ENCODE measurements at places on chromosomes 6 and 20.

- no peak for DNase-seq
Observed at GRCh38 chr6:5205877-5206850, 54.6 kb downstream of the LYRM4 start.

GRCh38 chr20:19738951-19739350 is 19.1 kb upstream of the RIN2 start:
- peak; percentile 53 for DNase-seq

GRCh38 chr6:6002005-6002847 is 4.5 kb downstream of the NRN1 start:
- no peak for DNase-seq

DNA sequence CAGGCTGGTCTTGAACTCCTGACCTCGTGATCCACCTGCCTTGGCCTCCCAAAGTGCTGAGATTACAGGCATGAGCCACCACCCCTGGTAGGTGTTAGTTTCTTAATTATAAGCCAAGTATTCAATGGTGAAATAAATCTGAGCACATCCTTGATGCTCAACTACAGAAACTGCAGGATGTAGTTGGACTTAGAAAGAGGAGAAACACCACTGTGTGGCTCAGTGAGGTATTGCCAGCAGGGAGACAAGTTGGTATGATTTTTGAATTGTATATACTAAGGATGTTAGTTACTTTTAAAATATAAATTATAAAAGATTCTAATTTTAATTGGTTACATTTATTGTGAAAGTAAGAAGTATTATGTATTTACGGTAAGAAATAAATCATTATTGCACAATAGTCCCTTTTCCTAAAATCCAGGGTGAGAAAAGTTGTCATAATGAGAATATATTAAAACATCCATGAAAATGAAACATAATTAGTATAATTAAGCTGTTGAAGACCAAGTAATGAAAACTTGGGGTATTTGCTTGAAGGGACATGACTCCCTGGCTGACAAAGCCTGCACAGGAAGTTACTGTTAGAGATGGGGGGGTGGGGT is 17.6 kb downstream of the SLC18B1 start:
- no peak for DNase-seq

DNA sequence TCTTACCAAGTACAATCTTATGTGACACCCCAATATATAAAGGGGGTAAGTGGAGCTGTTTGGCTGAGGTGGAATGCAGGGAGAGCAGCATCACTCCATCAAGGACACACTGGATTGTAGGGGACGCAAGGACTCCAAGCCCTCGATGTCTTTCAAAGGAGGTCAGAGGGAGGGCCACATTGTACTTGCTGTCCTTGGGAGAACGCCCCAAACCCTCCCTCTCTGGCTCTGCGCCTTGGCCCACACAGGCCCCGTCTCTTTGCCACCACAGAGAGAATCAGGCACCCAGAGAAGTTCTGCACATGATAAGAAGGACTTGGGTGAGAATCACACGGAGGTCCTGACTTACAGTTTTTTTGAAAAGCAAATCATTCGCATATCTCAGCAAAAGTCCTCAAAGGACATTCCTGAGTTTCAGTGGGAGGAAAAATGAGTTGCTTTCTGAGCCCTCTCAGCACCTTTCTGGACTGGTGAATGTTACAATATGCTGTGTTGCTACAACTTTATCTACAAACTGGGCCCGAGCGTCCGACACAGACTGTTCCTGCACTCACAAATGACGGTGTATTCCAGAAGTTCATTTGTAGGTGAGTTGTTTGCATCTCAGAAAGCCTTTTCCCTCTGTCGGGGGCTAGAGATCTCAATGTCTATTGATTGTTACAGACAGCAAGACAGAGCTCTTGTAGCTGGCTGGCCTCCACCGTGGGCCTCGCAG is 92.5 kb upstream of the AKAP12 start:
- no peak for DNase-seq

DNA sequence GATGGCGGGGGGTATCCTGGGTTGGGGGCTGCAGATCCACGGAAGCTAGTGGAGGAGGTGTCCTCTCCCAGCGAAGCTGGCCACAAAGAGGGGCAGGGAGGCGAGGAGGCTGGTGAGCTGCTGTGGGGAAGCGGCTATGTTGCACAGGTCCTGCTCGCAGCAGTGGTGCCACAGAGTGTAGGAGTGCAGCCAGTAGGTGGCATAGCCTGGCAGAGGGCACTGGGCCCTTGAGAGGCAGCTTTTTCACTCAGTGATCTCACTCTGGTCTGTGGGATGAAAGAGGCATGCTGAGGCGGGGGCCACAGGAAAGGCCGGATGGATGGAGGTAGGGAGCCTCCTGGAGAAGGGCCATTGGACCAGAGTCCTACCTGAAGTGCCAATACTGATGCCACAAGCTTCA is 2.9 kb upstream of the LY6G6D start:
- DNase-seq = peak; percentile 74

GRCh38 chr6:54428431-54428830 is 120.2 kb downstream of the TINAG start:
- DNase-seq = no peak

GRCh38 chr6:21937466-21937865 is 343.9 kb downstream of the SOX4 start:
- no peak for DNase-seq

GRCh38 chr20:11995805-11996567 is 78.3 kb downstream of the BTBD3 start:
- peak; percentile 39 for DNase-seq

DNA sequence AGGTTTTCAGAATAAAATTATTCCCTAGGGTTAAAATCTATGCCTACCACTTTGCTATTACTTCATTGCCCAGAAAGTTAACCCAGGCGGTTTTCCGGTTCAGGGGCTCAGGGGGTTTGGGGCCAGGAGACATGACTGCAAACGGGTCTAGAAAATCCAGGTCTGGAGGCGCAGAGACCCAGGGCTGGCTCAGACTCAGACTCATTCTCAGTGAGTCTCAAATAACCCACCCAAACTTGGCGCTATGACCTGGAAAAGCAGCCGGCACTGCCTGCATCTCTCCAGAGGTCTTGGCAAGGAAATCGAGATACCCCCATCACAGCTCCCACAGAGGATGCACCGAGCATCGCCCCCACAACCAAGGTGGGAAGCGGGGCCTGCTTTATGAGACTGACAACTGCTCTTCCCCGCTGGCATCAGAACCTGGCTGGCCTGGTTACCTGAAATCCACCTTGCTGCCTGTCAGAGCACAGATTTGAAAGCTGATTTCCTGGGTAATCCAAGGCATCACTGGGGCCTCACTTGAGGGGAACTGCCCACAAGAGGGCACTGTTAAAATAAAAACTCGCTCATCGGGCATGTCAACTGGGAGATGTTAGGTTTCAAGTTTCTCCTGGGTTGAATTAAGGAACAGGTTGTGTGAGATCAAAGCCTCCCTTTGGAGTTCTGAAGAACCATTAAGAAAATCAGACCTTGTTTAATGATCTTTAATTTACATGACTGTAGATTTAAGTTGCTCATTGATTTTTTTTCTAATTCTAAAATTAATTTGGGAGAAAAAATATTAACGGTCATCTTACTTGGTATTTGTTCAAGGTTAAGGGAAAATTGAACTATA is 55.1 kb downstream of the KIF16B start:
- peak; percentile 60 for DNase-seq

- DNase-seq = no peak
Observed at GRCh38 chr6:4726645-4727044, 49.6 kb upstream of the CDYL start.

DNA sequence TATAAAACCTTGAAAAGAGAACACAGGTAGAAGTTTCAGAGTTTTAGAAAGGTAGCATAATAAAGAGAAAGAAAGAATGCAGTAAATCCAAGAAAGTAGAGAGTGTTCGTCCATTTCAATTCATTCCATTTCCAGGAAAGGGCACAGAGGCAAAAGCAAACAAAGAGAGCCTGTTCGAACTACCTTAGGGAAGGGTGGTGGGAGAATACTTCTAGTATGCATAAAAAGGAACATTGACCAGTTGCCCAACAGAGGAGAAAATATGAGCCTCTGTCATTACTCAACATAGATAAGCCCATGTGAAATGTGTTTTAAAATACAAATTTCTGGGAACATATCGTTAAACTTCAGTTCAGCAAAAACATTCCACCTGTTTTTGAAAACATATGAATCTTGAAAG is 60.6 kb downstream of the CYP39A1 start:
- DNase-seq = no peak

DNA sequence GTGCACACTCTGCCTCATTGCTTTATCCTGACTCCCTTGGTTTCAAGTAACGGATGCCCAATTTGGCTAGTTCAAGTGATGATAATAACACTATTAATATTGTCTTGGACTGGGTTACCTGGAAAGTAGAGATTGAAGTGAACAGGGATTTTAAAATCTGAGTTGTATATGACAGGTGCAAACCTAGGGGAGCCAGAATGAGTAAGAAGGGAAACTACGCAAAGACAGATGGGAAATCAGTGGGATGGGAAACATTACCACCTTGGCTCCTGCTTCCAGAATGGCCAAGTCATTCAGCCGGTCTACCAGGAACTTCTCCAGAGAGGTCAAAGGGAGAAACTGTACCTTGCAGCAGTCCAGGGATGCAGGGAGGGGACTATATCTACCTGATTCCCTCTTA is 41.9 kb downstream of the OGFRL1 start:
- DNase-seq = no peak

DNA sequence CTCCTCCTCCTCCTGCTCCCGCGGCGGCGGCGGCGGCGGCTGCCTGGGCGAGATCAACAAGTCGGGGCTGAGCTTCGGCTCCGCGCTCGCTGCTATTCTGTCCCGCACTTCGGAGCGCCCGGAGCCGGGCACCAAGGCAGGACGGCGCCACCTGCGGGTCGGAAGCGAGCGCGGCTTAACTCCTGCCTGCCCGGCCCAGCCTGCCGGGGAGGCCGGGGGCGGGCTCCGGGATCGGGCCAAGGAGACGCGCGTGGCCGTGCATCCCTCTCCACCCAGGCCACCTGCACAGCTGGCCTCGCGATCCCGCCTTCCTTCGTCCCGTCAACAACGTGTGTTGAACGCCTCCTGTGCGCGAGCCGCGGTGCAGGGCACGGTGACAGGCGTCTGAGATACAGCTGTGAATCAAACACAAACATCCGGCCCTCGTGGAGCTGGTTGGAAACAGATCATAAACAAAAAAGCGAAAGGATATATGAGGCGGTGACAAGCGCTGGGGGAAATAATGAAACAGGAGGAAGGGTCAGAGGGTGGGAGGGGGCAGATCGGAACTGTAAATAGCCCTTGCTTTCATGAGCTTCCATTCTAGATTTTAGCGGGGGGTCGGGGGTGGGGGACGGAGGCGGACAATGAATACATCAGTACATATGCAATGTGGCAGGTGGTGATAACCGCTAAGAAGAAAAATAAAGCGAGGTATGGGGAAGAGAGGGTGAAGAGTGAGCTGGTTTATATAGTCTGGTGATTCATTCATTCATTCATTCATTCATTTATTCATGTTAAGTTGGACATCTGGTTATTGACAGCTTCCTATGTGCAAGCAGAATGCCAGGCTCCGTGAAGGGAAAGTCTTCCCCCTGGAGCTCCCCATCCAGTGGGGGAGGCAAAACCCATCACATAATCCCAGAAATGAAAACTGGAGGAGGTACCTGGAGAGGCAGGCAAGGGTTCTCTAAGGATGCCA is 2.0 kb upstream of the KCNB1 start:
- peak; percentile 87 for DNase-seq

DNA sequence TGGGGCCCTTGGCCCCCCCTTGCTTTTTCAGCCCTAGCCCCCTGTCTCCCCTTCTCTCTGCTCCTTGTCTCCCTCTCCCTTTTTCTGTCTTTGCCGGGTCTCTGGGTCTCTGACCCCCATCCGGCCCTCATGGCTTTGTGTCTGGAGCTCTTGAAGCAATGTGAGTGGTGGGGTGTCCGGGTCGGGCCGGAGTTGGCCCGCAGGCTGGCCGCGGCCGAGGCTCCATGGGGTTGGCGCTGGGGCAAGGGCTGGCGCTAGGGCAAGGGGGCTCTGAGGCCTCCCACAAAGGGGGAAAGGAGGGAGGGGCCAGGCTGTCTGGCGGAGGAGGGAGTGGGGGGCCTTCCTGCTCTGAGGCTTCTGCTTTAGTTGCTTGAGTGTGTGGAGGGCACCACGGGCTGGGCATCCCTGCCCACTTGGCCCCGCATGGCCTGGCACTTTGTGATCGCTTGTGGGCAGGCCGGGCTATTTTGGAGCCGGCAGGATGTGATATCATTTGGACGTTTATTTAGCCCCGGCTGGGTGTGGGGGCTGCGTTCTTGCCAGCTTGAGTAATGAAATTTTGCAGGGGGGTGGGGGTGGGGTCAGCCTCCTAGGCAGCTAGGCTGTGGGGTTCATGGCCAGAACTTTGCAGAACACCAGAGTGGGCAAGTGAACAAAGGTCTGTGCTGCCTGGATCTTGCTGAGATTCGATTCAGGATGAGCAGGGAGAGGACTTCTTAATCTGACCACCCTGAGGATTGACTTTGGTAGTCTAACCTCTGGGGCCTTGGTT is 78.7 kb upstream of the MYL9 start:
- DNase-seq = no peak

DNA sequence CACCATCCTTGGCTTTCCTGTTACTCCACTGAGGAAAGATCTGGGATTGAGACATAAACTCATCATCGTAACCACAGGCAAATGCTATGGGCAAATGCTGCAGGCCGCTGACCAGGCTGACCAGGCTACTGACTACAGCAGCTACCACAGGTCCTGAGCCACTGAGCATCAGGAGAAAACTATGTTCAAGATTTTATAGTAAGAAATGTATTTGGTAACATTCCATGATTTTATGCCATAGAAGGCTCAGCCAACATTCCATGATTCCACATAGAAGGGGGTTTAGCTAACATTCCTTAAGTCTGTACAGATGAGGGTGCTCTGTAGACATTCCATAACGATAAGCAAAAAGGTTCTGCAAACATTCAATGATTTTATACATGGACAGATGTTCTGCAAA is 16.1 kb upstream of the B4GALT5 start:
- no peak for DNase-seq

DNA sequence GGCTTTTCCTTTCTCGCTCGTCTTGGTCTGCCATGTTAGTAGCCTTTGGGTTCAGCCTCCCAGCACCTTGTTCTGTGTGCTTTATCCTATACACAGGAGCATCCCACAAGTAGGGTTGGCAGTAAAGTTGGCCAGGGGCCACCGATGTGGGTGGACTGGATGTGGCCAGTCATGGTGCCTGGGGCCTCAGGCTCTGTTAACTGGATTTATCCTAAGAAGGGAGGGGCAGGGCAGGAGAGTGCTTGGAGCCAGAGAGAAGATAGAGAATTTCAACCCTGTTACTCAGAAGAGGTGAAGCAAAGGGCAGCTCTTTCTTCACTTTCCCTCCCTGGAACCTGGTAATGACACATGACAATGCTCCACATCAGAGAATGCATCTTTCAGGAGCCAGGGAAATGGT is 14.1 kb upstream of the SIRPB2 start:
- DNase-seq = no peak

DNA sequence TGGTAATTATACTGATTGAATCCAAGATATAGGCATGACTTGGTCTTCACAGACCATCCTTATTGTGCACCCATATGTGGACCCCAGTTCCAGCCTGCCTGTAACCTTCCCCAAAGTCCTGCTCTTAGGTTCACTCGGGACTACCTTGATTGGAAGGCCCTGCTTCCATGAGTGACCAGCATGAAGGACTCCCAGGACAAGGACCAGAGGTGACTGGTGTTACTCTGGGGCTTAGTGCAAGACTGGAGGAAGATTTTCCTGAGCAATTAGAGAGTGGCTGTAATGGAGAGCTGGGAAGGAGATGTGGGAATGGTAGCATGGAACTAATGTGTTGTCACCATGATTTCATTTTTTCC is 15.1 kb downstream of the BRD2 start:
- no peak for DNase-seq

- peak; percentile 76 for DNase-seq
Observed at GRCh38 chr6:160424256-160424655, 76.1 kb downstream of the SLC22A3 start.

GRCh38 chr6:130849594-130849993 is 22.4 kb downstream of the SMLR1 start:
- no peak for DNase-seq

GRCh38 chr20:54021446-54022235 is 48.8 kb downstream of the BCAS1 start:
- no peak for DNase-seq

Measured in SW480 (cell line).